ENCODE measurements at places on chromosomes 6 and 20. TPM values are rescaled to one million over a fixed set of nuclear protein-coding genes. Genes with fewer than 3 reads are reported as not detected.

DNA sequence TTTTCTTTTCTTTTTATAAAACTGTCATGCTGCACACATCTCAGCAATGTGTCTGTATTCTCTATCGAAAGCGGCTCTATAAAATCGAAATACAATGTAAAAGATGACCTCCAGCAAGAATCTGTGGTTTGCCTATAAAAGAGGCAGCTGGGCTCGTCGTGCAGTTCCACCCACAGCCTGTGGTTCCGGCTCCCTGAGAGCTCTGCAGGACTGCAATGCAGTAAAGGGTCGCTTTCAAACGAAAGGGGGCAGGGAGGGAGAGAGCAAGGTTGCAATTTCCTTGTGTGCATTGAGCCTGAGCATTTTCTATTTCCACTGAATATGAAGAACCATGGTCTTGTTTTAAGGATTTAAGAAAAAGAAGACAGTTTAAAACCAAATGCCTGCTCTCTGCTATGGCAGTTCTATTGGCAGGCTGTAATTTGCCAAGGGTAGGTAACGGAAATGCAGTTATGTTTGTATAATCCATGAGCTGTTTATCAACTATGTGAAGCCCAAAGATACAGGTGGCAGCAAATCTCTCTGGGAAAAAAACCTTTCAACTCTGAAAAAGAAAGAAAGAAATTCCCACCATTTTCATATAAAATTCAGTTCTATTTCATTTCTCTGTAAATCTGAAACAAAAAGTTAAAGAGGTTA lies 236.5 kb downstream of the HACE1 start:
- H3K36me3 ChIP-seq, result no peaks in the 10 kb centered on the region
- no peaks in the 10 kb centered on the region for H3K4me1 ChIP-seq
- no peak overlapping the region for H3K4me3 ChIP-seq

DNA sequence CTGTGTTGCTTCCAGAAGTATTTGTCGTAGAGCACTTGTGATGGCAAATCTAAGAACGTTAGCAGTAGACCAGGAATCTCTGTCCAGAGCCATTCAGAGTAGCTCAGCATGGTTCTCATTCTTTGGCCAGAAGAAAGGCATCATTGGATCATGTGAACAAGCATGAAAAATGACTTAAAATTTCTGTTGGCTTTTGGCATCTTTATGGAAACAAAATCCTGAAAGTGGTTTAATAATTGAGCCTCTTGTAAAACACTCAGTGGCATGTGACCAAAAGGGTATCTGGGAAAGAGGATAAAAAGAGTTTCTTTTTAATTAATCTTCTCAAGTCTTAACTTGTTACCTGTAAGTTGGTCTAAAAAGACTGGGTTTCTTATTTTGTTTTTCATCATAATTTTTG lies 55.2 kb downstream of the PTPN1 start:
- H3K36me3 ChIP-seq, result no peaks in the 10 kb centered on the region
- no peaks in the 10 kb centered on the region for H3K4me1 ChIP-seq
- no peak for DNase-seq
- H3K27ac ChIP-seq, result no peak overlapping the region

DNA sequence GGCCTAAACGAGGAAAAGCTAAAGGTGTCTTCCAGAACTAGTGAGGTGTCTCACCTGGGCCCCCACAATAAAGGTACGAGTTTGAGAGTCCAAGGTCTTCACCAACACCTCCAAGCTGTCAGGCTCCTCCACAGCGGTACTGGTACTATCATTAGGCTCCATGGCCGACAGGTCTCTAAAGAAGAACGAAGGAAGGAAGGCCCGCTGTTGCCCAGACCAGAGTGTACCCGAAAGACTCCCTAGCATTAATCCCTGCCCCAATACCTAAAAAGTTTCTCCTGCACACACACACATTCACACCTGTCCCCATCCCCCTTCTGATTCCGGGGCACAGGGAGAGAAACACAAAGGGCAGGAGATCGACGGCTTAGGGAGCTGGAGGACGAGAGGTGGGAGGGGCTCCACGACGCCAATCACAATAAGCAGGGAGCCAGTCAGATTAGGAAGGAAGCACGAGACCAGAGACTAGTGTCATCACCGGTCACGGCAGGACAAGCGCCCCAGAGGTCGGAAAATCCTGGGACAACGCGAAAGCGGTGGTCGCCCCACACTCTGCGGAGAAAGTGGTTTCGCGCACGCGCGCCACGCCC lies 764 bp downstream of the BAG6 start:
- peak overlapping the region; percentile 56 for H3K4me3 ChIP-seq
- no peak for DNase-seq
- no peaks in the 10 kb centered on the region for H3K36me3 ChIP-seq
- H3K27ac ChIP-seq, result peak overlapping the region; percentile 95
- H3K4me1 ChIP-seq, result no peaks in the 10 kb centered on the region

DNA sequence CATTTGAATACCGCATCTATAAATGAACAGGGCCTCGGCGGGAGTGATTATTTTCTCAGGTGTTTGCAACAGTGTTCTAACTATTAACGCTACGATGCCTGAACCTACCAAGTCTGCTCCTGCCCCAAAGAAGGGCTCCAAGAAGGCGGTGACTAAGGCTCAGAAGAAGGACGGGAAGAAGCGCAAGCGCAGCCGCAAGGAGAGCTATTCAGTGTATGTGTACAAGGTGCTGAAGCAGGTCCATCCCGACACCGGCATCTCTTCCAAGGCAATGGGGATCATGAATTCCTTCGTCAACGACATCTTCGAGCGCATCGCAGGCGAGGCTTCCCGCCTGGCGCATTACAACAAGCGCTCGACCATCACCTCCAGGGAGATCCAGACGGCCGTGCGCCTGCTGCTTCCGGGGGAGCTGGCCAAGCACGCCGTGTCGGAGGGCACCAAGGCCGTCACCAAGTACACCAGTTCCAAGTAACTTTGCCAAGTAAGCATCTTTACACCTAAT lies 70.9 kb downstream of the HFE start:
- peak overlapping the region; percentile 97 for H3K27ac ChIP-seq
- H3K36me3 ChIP-seq, result no peaks in the 10 kb centered on the region
- DNase-seq, result peak; percentile 93

DNA sequence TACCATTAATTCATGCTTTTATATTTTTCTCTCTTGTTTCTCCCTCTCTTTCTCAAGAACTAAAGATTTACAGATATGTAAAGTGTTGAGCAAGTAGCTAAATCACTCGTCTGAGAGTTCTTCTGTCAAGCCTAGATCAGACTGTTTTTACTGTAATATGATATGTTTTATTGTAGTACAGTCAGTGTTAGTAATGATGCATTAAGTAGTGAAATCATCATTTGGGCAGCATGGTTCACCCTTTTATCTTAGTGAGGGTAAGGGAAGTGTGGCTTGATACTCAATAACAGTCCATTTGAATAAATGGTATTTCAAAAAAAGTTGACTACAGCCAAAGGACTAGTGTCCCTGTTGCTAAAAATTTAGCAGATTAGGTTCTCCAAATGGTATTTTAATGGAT lies 9.2 kb downstream of the CYB5R4 start:
- no peaks in the 10 kb centered on the region for H3K27me3 ChIP-seq
- H3K4me3 ChIP-seq, result no peak overlapping the region
- H3K4me1 ChIP-seq, result no peaks in the 10 kb centered on the region

GRCh38 chr6:9647071-9647445 lies 767.8 kb downstream of the TFAP2A start:
- H3K27ac ChIP-seq, result no peak overlapping the region
- H3K4me1 ChIP-seq, result no peaks in the 10 kb centered on the region
- H3K27me3 ChIP-seq, result no peaks in the 10 kb centered on the region
- H3K4me3 ChIP-seq, result no peak overlapping the region

DNA sequence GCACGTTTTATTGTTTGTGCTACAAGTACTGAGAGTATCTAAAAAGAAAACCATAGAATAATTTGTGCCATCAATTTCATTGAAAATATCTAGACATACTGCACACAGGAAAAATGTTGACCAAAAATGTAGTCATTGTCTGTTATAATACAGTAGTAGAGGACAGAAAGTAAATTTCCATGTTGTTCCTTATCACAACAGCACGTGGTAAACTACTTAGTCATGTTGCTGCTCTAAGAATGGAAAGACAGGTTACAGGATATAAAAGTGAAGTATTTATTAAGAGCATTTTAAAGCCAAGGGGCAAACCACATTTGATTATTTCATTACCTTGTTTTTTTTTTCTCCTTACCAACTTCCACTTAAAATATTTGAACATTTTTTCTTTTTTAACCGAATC lies 89.0 kb upstream of the CEP85L start:
- no peaks in the 10 kb centered on the region for H3K36me3 ChIP-seq
- no peak overlapping the region for H3K27ac ChIP-seq
- no peak for DNase-seq
- no peaks in the 10 kb centered on the region for H3K4me1 ChIP-seq

- no peak for DNase-seq
- no peaks in the 10 kb centered on the region for H3K36me3 ChIP-seq
- no peaks in the 10 kb centered on the region for H3K27me3 ChIP-seq
These were observed 6.2 kb upstream of the FLRT3 start for GRCh38 chr20:14343491-14344065.

- no peaks in the 10 kb centered on the region for H3K27me3 ChIP-seq
- H3K36me3 ChIP-seq, result no peaks in the 10 kb centered on the region
These were observed 852 bp downstream of the SYNGAP1 start for GRCh38 chr6:33420491-33421343.

DNA sequence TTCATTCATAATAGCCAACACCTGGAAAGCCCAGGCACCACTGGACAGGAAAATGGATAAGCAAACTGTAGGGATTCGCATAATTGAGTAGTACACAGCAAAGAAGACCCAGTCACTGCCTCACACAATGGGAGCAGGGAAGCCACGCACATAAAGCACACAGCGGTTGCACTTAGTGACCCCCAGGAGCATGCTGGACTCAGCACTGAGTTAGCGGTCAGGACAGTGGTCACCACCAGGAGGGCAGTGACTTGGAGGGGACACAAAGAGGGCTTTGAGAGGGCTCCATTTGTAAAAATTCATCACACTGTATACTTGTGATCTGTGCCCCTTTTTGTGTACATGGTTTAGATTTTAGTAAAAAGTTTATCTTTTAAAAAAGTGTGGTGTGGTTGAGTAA lies 2.4 kb upstream of the BPIFB3 start:
- H3K4me1 ChIP-seq, result no peaks in the 10 kb centered on the region
- DNase-seq, result no peak
- no peak overlapping the region for H3K4me3 ChIP-seq
- H3K27me3 ChIP-seq, result no peaks in the 10 kb centered on the region
- H3K27ac ChIP-seq, result no peak overlapping the region

- H3K27me3 ChIP-seq, result no peaks in the 10 kb centered on the region
- no peak overlapping the region for H3K27ac ChIP-seq
- no peaks in the 10 kb centered on the region for H3K36me3 ChIP-seq
- H3K4me3 ChIP-seq, result no peak overlapping the region
- no peaks in the 10 kb centered on the region for H3K4me1 ChIP-seq
These were observed 315.1 kb downstream of the TFAP2C start for GRCh38 chr20:56943946-56944945.

DNA sequence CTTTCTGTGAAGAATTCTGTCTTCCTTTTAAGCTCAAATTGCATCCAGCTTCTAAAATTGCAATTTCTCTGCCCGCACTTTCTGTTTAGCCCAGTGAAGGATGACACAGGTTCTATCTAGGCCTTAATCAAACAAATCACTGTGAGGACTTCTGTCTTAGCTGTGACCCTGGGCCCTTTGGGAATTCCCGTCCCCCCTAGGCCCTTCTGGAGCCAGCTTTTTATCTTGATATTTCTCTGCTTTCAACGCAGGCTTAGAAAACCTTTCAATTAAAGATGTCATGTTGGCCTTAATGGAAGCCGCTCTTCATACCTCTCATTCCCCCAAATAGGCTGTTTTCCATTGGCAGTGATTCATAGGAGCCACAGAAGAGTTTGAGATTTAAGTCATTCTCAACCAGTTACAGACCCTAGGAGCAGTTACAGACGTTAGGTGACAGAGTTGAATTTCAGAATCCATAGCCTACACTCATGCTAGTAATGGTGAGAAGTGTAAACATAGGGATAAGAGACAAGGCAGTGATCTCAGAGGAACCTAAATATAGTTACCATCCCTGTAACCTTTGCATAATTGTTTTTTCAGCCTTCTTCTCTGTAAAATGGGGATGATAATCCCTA lies 74.8 kb upstream of the FLRT3 start:
- no peaks in the 10 kb centered on the region for H3K27me3 ChIP-seq
- no peaks in the 10 kb centered on the region for H3K4me1 ChIP-seq
- H3K4me3 ChIP-seq, result no peak overlapping the region

DNA sequence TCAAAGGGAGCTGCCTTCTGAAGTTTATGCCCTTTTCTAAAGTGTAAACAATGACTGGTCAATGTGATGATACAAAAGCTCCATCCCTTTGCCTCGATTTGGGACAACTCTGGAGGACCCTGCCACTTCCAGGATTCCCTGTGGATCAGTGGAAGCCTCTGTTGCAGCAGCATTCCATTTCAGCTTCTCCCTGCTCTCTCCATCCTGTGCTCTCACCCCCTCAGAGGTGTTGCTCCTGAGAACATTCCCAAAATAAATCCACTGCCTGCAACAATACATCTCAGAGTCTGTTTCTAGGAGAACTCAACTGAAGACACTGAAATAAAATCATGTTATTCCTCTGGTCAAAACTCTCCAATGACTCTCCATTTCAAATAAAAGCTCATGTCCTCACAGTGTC lies 263.6 kb downstream of the HACE1 start:
- no peaks in the 10 kb centered on the region for H3K27me3 ChIP-seq
- no peak for DNase-seq
- H3K4me1 ChIP-seq, result no peaks in the 10 kb centered on the region
- no peak overlapping the region for H3K4me3 ChIP-seq

- H3K27ac ChIP-seq, result no peak overlapping the region
- no peak for DNase-seq
- H3K36me3 ChIP-seq, result no peaks in the 10 kb centered on the region
- H3K4me3 ChIP-seq, result no peak overlapping the region
- H3K4me1 ChIP-seq, result no peaks in the 10 kb centered on the region
- no peaks in the 10 kb centered on the region for H3K27me3 ChIP-seq
These were observed 37.7 kb downstream of the ZBTB9 start for GRCh38 chr6:33492093-33492492.

GRCh38 chr6:119620846-119621555 lies 271.4 kb upstream of the MAN1A1 start:
- no peaks in the 10 kb centered on the region for H3K4me1 ChIP-seq
- H3K4me3 ChIP-seq, result no peak overlapping the region
- H3K27me3 ChIP-seq, result no peaks in the 10 kb centered on the region
- no peaks in the 10 kb centered on the region for H3K36me3 ChIP-seq
- DNase-seq, result no peak
- no peak overlapping the region for H3K27ac ChIP-seq

GRCh38 chr6:145707397-145707796 lies 27.9 kb downstream of the EPM2A start:
- H3K4me3 ChIP-seq, result no peak overlapping the region
- DNase-seq, result no peak
- H3K27me3 ChIP-seq, result no peaks in the 10 kb centered on the region
- H3K27ac ChIP-seq, result no peak overlapping the region
- H3K36me3 ChIP-seq, result no peaks in the 10 kb centered on the region

DNA sequence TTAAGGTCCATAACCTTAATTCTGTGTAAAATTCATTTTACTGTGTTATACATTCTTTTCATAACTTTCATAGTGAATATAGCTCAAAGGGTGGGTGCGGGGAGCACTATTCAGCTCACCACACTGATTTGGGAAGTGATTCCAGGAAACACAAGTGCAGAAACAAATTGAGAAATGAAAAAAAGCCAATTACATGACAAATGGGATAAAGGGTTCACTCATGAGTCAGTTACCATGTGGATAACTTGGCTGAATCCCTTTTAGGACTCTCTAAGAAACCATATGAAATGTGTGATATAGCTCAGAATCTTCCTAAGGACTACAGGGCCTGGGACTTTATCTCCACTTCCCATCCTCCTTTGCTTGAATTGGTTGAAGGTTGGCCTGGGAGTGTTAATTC lies 3.1 kb upstream of the BTN2A1 start:
- H3K4me1 ChIP-seq, result no peaks in the 10 kb centered on the region
- no peak for DNase-seq
- H3K27ac ChIP-seq, result no peak overlapping the region

The SLC35D3 gene
- total RNA-seq, result not detected

The OR2J3 gene
- not detected for total RNA-seq

The CCR6 gene
- not detected for total RNA-seq

The SIRT5 gene
- 16.2 TPM for total RNA-seq

The MEI4 gene
- total RNA-seq, result not detected

The DEFB124 gene
- not detected for total RNA-seq

The DUSP22 gene
- total RNA-seq, result 78.5 TPM

Measured in uterus (tissue), 4 donors.